Activated T-cell treated with anti-CD3 and anti-CD28 coated beads, Interleukin-2, amount 50 U/mL, for 1 hour (primary cell): ENCODE measurements at places on chromosomes 5 and 9.

DNA sequence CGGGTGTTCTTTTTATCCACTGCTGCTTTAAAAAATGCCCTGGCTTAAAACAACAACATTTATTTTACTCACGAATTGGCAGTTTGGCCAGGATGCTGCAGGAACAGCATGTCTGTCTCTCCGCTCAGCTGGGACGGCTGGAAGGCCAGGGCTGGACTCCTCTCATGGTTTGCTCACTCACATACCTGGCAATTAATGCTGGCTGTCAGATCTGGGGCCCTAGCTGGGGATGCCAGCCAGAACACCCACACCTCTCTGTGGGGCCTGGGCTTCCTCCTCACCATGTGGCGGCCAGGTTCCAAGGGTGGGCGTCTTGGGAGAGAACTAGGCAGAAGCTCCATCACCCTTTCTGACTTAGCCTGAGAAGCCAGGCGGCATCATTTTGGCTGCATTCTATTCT lies 189.1 kb upstream of the IL12B start:
- DNase-seq = no peak

DNA sequence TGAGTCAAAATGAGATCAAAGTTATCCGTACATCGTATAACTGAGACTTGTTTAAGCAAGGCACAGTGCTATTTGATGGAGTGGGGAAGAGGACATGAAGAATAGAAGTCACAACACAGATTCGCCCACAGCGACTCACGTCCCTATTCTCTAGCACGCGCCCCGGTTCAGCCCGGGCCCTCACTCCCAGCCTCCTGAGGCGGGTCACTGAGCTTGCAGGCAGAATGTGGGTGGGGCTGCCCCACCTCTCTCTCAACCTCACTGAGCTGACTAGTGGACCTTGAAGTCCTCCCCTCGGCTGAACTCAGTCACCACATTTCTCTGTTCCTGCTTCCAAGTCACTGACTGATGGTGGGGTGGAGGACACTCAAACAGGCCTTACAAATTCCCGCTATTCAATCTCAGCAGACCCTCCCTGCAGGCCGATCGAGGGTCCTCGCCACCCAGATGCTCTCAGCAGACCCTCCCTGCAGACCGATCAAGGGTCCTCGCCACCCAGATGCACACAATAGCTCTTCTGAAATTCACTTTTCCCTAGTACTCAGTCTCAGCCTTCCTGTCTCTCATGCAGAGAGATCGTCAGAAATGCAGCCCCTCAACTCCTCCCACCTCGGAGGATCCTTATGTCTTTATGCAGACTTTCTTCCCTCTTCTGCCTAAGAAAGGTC lies 12.9 kb downstream of the GLDC start:
- DNase-seq = no peak

- no peak for DNase-seq
Observed at GRCh38 chr9:18754537-18754936, 278.5 kb downstream of the SAXO1 start.

DNA sequence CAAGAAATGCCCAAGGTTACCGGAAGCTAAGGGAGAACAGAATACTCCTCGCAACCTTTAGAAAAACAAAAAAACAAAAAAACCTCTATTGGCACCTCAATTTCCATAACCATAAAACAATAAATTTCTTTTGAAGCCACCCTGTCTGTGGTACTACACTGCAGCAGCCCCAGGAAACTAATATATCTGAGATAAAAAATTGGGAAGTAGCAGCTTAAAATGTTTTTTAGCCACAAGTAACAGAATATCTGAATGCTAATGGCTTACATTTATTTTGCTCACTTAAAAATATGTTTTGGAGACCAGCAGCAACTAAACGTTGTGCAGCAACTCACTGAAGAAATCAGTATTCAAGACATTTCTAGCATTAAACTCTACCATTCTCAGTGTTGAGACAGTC lies 969.6 kb downstream of the DNAH5 start:
- no peak for DNase-seq

GRCh38 chr9:126538550-126538949 lies 75.2 kb upstream of the LMX1B start:
- no peak for DNase-seq

DNA sequence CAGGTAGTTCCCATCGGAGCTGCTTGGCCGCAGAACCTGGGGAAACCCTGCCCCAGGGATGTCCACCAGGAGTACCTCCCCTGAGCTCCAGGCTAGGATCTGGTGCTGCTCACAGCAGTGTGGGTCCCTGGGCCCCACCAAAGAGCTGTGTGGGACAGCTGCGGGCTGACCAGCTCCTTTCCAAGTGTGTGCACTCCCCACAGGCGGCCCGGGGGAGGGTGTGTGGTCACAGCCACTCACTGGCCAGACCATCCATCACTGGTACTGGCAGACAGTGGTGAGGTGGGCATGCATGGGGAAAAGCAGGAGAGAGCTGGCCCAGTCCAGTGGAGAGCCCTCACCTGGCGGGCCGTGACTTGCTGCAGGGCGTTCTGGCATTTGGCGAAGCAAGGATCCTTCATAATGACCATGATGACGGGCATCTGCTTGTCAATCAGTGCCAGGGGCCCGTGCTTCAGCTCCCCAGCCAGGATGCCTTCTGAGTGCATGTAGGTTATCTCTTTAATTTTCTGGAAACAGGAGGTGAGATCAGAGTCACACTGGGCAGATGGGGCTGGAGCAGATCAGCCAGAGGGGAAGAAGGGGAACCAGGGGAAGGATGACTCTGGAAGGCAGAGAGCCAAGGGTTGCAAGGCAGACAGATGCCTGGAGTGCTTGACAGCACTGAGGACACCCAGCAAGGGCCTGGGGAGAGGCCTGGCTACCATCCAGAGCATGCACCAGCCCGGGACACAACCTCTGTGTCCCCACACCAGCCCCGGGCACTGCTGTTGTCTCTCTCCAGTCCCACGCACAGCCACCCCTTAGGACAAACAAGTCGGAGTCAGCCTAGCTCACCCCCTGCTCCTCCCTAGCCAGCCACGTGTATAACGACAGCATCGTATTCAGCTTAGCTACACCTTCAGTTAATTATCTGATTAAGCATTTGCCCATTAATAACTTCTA lies 12.8 kb upstream of the MAPK9 start:
- DNase-seq = no peak

- no peak for DNase-seq
Observed at GRCh38 chr5:151182976-151183375, 25.4 kb upstream of the ANXA6 start.

DNA sequence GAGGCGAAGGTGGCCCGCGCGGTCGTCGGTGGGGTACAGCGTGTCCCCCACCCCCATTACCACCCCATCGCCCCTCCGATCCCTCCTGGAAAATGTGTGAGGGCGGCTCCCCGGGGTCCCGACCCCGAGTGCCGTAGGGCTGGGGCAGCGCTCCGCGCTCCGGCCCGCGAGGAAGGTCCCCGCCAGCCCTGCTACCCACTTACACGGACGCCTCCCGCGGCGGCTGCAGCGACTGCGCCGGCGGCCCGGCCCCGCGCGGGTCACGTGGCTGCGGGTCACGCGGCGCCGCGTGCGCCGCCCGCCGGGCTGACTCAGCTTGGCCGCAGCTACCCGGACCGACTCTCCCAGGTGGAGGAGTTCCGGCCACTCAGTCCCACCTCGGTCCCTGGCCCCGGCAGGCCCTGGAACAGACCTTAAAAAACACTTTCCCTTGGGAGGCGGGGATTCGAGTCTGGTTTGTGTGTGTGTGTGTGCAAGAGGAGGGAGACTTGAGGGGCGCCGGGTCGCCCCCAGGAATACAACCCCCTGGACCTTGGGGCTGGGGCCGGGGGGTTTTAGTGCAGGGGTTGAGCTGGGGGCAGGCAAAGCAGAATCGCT lies at the start of gene GNPDA1:
Gene GNPDA1 (minus strand): TSS at position 236 of the 597 bp plus-strand sequence. CDS start 992 bp downstream, outside the sequence.
- peak; percentile 70 for DNase-seq

DNA sequence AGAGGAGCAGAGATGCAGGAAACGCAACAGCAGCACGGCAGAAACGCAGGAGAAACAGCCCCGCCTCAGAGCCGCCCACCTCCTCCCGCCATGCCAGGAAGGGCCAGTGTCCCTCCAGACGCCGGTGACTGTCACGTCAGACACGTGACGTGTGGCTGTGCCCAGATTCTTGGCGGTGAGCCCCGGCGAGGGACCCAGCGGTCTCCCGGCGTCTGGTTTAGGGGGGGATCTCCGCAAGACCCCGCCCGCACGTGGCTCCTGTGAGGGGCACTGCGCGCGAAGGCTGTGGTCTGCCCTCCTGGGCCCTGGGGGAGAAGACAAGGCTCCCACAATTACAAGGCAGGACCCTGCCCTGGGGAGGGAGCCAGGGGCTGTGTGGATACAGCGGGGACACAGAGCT lies 2.4 kb upstream of the LCN8 start:
- DNase-seq = no peak

DNA sequence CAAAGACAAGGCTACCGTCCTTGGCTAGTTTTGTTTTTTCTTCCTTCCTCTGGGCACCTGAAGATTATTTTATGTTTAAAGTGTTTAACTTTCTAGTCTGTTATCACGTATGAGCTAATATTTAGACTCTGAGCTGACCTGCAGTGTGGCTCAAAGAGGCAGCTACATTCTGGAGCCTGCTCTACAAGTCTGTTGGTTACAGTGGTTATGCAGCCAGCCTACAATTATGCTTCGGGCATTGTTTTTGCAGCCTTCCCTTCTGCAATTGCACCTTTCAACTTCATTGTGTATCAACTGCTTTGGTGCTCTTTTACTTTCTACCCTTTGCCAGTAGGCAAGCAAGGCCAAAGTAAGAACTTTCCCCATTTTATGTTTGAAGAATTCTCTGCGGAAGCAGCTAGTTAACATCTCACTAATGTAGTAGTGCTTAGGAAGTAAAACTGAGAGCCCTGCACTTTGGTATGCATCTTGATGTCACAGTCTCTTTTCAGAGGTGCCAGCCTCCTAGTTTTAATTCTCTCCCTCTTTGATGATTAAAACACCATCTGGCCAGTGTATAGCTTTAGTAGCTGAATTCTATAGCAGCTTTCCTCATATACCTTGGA lies 322.1 kb downstream of the FAM170A start:
- DNase-seq = no peak

- DNase-seq = no peak
Observed at GRCh38 chr5:57532513-57533497, 50.2 kb upstream of the ACTBL2 start.

GRCh38 chr9:5665059-5665458 lies 36.2 kb downstream of the RIC1 start:
- no peak for DNase-seq

GRCh38 chr5:119400245-119400644 lies 44.4 kb downstream of the TNFAIP8 start:
- no peak for DNase-seq

- no peak for DNase-seq
Observed at GRCh38 chr9:31519424-31519823, 865.0 kb upstream of the ACO1 start.

- peak; percentile 63 for DNase-seq
Observed at GRCh38 chr9:95048225-95049087, 269.1 kb downstream of the FANCC start.

DNA sequence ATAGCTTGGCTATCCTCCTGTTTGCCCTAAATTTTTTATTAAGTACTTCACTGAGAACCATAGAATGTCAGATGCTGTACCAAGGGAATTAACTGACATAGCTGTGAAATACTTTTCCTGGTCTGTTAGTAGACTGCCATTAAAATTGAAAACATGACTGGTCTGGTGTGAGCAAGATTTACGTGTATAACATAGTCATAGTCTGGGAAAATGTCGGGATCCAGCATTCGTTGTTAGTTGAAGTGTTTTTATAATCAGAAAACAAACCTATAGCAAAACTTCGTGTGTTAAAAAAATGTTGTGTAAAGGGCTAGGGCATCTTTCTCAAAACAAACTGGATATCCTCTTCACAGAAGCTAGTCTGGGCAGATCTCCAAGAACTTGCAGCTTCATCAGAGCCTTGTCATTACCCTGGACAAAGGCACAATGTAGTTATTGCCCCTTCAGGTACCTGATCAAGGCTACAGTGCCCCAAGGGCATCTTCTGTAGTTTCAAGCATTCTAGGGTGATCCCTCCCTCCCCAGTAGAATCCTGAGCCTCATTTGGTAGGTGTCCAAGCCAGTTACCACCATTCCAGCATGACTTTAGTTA lies 454.2 kb upstream of the SGCD start:
- DNase-seq = no peak

- DNase-seq = no peak
Observed at GRCh38 chr5:163569284-163569683, 63.9 kb downstream of the MAT2B start.

- DNase-seq = no peak
Observed at GRCh38 chr5:79936646-79937216, 54.3 kb downstream of the MTX3 start.

DNA sequence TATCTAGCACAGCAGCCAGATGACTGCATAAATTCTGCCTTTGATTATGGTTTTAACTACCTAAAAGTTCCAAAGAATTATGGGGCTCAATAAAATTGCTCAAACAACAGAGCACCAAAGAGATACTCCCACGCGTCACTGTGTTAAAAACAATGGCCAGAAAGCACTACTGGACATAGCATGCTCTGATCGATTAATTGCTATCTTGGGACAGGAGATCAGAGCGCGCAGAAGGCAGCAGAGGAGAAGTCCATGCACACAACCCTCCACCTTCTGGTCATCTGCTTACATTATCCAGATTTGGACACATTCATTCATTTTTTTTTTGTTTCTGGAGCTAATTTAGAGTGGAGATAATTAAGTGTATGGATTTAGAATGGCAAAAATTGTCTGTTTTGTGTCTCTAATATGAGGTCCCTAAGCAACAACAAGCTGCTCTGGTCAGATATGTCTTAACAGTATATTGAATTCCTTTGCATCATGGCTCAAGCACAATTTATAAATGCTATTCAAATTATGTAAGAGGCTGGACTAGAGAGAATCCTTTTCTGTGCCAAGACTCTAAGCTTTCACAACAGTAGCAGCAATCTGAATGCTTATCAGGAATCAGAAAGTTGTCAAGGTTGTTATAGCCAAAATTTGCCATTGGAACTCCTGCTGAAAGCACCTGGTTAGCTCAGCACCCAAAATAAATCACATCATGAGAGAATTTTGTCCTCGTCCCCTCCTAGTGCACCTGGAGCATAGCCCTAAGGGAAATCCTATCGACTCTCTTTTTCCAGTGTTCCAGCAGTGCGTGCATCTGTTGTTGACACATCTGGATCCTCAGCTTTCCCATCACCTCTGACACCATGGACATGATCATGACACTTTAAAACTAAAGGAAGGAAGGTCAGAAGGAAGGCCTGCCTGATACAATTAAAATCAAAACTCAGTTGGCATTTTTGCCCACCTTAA lies 98.6 kb upstream of the HMHB1 start:
- DNase-seq = no peak

DNA sequence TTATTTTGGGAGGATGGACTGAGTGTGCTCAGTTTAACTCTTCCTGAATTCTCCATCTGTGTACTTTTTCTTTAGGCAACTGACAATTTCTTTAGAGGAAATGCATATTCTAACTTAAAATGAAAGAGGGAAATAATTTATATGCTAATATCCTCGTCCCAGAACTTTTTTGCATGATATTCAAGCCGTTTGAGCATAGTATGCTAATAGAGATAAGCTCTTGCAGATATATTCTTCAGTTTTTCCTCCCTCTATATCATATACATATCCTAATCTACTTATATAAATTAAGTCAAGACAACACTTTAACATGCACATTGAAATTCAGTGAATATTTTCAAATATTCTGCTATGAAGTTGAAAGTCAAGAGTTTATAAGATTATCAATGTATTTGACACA lies 84.7 kb downstream of the YTHDC2 start:
- no peak for DNase-seq

GRCh38 chr9:125511789-125512660 lies 195.0 kb downstream of the MAPKAP1 start:
- no peak for DNase-seq
